ENCODE measurements at places on chromosomes 3 and 15.

DNA sequence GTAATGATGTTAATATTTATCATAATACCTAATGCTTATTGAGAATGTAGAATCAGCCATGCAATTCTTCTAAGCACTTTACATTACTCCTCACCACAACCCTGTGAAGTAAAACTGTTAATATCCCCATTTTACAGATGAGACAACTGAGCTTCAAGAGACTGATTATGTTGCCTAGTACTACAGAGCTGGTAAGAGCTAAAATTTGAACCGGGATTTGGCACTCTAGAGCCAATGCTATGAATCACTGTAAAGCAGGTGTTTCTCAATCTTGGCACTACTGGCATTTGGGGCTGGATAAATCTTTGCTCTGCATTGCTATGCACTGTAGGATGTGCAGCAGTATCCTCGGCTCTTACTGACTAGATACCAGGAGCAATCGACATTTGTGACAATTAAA lies 367.7 kb downstream of the MAGI1 start:
- DNase-seq: no peak

DNA sequence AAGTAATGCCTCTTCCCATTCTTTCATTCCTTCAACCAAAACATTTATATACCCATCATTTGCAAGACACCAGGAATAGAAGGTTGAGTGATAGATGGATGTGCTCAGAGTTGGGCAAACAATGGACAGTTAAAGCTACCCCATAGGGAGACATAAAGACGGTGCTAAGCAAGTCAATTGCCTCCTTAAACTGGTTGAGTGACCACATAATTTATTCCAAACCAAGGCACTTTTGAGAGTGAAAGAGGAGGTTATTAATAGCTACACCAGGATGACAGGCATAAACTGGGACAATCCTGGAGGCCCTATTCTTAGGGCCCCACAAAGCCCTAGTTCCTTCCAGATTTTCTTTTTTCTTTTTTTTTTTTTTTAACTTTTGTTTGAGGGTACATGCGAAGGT lies 21.4 kb upstream of the DYNC1LI1 start:
- DNase-seq: no peak

- DNase-seq: no peak
These were observed 148.9 kb upstream of the TBC1D5 start for GRCh38 chr3:17891139-17891856.

GRCh38 chr3:42043099-42043813 lies 47.9 kb upstream of the TRAK1 start:
- peak; percentile 79 for DNase-seq

GRCh38 chr15:43463998-43464397 lies 29.0 kb downstream of the TP53BP1 start:
- DNase-seq: no peak

Measured in retina (tissue), 1 donor.